ENCODE measurements at places on chromosomes 3 and 15. TPM values are rescaled to one million over a fixed set of nuclear protein-coding genes. Genes with fewer than 3 reads are reported as not detected.

STRIT1 gene
- not detected for total RNA-seq

GRCh38 chr15:49991587-49991986, 127.4 kb downstream of the ATP8B4 start:
- H3K27ac ChIP-seq: no peak overlapping the region
- DNase-seq: no peak
- H3K4me3 ChIP-seq: no peak overlapping the region

GRCh38 chr3:124773351-124774326, 43.4 kb downstream of the UMPS start:
- peaks cover 20% of the 10 kb centered on the region for H3K4me1 ChIP-seq
- H3K27ac ChIP-seq: no peak overlapping the region
- H3K27me3 ChIP-seq: no peaks in the 10 kb centered on the region
- no peak overlapping the region for H3K4me3 ChIP-seq
- no peaks in the 10 kb centered on the region for H3K36me3 ChIP-seq

DNA sequence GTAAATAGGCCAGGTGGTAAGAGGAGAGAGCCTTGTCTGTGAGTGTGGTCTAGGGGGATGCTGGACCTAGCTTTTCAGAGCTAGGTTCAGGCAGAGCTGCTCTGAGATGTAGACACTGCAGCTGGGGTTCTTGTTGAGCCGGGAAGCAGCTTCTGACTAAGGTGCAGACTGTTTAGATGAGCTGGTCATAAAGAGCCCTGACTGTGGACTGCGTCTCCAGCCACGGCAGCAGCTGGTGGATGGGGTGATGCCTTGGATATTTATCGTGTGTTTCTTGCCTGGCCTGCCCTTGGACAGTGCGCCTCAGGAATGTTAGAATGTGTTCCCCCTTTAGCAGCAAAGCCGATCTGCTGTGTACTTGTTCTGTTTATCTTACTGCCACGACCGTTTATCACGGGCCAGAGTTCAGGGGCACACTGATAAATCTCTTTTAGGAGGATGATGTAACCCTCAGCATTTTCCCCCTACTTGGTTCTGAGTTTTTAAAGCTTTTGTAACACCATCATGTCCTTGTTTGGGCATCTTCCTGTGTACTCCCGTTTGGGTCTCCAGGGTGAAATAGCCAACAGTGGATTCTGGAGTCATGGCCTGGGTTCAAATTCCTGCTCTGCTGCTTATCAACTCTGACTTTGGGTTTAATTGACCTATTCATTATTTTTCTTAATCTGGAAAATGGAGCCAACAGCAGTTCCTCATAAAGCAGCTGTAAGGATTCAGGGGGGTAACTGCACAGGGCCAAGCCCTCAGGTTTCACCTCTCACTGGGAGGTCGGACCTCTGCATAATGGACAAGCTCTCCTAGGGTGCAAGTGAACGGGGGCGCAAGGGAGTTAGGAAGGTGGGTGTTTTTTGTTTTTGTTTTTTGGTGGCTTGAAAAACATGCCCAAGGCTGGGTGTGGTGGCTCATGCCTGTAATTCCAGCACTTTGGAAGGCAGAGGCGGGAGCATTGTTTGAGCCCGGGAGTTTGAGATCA, 51.4 kb downstream of the FLNB start:
- H3K27ac ChIP-seq: peak overlapping the region; percentile 77
- H3K4me1 ChIP-seq: peaks cover 61% of the 10 kb centered on the region
- H3K36me3 ChIP-seq: no peaks in the 10 kb centered on the region
- DNase-seq: peak; percentile 68

DNA sequence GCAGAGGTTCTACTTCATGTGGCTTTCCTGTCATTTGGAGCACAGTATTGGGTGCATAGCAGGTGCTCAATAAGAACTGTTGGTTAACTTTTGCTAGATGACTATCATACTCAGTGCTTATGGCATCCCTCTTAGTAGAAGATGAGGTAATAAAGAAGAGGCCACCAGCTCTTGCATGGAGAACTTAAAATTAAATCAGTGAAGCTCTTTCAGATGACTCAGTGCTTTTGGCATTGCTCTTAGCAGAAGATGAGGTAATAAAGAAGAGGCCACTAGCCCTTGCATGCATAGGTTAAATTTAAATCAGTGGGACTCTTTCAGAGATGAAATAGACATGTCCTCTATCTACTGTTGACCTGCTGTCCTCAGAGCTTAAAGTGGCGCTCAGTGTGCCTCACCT, 109.4 kb upstream of the FGF7 start:
- H3K27me3 ChIP-seq: no peaks in the 10 kb centered on the region
- no peak overlapping the region for H3K4me3 ChIP-seq
- no peaks in the 10 kb centered on the region for H3K36me3 ChIP-seq
- DNase-seq: no peak
- H3K27ac ChIP-seq: no peak overlapping the region

DNA sequence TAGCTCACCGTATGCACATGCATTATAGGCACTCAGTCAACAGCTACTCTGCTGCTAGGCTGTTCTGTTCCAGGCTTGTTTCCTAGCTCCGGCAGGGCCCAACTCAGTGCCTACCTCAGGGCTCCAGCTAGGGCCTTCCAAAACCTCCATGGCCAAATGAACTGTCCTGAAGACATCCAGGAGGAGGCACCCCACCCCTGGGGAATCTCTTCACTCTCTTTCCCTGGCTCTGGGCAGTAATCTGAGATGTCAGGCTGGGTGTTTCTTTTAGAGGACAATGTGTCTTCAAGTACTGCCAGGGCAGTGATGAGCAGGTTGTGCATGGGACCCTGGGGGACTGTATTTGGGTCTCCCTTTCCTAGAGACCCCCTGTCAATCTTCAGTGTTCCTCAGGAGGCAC, 38.3 kb upstream of the TPM1 start:
- no peaks in the 10 kb centered on the region for H3K27me3 ChIP-seq
- H3K4me3 ChIP-seq: no peak overlapping the region
- no peaks in the 10 kb centered on the region for H3K36me3 ChIP-seq
- no peak overlapping the region for H3K27ac ChIP-seq
- DNase-seq: peak; percentile 14
- H3K4me1 ChIP-seq: no peaks in the 10 kb centered on the region

SERINC4 gene
- total RNA-seq: not detected

ACKR4 gene
- not detected for total RNA-seq

GRCh38 chr3:130905551-130905950, 11.7 kb downstream of the ATP2C1 start:
- no peaks in the 10 kb centered on the region for H3K4me1 ChIP-seq
- no peak overlapping the region for H3K4me3 ChIP-seq
- no peaks in the 10 kb centered on the region for H3K36me3 ChIP-seq
- DNase-seq: no peak
- H3K27ac ChIP-seq: no peak overlapping the region
- no peaks in the 10 kb centered on the region for H3K27me3 ChIP-seq

DNA sequence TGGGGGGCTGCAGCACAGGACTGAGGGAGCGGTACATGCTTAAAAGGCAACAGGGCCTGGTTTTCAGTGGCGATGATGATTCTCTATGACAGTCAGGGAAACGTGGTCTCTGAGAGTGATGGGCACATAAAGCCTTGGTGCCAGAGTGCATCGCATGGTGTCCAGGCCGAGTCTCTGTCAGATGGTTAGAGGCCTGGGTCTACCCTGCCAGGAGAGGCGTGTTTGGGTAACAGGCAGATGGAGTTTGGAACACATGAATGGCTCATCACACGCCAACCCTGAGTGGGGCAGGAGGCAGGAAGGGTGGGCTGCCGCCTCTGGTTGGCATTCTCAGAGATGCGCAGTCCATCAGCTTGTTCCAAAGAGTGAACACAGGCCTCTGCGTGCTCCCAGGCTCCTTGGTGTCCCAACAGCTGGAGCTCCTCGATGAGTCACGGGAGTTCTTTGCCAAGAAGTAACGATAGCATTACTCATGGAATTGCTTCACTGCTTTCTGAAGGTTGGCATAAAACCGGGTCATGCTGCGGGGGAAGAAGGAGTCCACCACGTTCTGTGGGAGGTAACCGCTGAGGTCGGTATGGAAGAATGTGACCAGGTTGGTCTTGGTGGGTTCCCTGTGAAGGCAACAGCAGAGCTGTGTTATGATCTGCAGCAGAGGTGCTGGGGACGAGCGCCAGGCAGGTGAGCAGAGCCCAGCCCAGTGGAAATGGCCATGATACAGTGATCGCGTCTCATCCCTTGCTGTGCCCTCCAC, 11.0 kb downstream of the STARD5 start:
- peak overlapping the region; percentile 68 for H3K27ac ChIP-seq
- no peaks in the 10 kb centered on the region for H3K4me1 ChIP-seq
- no peaks in the 10 kb centered on the region for H3K27me3 ChIP-seq

DNA sequence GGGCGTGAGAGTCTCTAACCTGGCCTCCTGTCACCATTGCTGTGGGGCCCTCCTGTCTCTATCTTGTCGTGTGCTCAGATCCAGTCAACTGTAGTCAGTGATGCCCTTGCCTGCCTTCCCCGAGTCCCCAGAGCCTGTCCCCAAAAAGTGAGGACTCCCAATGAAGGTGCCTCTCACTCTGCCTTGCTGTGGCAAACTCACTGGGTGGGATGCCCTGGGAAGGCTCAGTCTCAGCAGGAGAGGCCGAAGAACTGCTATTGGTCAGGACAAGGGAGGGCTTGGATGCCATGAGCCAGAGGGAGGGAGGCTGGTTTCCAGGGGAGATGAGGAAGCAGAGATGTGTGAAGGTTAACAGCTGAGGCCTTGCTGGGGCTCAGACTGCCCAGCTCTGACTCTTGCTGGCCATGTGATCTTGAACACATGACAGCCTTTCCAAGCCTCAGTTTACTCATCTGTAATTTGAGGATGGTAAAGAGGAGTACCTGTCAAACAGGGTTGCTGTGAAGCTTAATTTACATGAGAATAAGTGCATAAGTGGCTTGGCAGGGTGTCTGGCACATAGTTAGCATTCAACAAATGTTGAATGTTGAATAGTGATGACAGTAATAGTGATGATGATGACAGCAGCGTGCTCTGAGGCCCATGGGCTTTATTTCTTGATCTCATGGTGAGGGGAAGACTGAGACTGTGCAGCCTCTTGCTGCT, 8.2 kb downstream of the KY start:
- H3K27me3 ChIP-seq: no peaks in the 10 kb centered on the region
- no peaks in the 10 kb centered on the region for H3K4me1 ChIP-seq
- no peak overlapping the region for H3K27ac ChIP-seq
- H3K36me3 ChIP-seq: no peaks in the 10 kb centered on the region

- no peak overlapping the region for H3K27ac ChIP-seq
- H3K4me3 ChIP-seq: no peak overlapping the region
- H3K36me3 ChIP-seq: no peaks in the 10 kb centered on the region
These were observed 242.5 kb downstream of the ZBTB20 start for GRCh38 chr3:114904633-114905032.

DNA sequence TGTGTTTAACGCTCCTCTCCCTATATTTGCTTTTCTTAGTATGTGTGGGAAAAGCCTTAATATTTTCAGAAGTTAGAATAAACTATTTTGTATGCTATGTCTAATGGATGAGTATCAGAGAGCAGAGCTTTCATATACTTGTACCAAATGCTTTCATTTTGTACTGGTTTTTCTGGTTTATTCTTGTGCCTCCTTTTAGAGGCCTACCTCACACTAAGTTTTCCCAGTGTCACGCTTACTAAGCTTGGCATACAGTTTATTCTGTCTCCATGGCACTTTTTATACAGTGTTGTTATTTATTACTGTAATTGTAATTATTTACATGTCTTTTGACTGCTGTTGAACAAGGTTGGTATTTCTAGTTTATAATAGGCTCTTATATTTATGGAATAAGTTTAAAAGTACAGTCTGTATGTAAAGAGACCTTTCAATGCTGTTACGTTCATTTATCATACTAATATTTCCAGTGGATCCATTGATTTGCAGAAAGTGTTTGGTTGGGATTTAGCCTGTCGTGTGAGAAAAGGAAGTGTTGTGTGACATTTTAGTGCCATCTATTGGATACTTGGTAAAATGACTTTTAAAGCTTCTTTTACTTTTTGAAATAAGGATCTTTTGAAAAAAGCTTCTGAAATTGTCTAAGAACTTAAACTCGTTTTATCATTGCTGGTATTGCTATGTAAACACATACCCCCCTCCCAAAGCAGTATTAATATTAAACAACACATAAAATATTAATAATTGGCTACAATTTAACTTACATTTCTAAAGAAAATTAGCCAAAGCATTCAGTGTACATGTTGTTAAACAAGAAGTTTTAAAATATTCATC, 5.2 kb upstream of the EBLN2 start:
- no peak overlapping the region for H3K27ac ChIP-seq
- no peaks in the 10 kb centered on the region for H3K36me3 ChIP-seq
- no peak overlapping the region for H3K4me3 ChIP-seq

- no peaks in the 10 kb centered on the region for H3K27me3 ChIP-seq
- DNase-seq: no peak
- no peaks in the 10 kb centered on the region for H3K36me3 ChIP-seq
- H3K4me3 ChIP-seq: no peak overlapping the region
- no peaks in the 10 kb centered on the region for H3K4me1 ChIP-seq
- no peak overlapping the region for H3K27ac ChIP-seq
These were observed 68.8 kb downstream of the ANXA2 start for GRCh38 chr15:60328852-60329443.
